ENCODE measurements at places on chromosomes 1 and 21.

GRCh38 chr1:201760516-201760915, 68.4 kb upstream of the IPO9 start:
- DNase-seq: no peak

GRCh38 chr1:61388566-61388965, 306.2 kb downstream of the NFIA start:
- DNase-seq: no peak

- no peak for DNase-seq
Measured at GRCh38 chr21:30391492-30392025, 4.3 kb upstream of the KRTAP13-1 start.

GRCh38 chr1:241934866-241935265, 22.7 kb upstream of the BECN2 start:
- DNase-seq: no peak

DNA sequence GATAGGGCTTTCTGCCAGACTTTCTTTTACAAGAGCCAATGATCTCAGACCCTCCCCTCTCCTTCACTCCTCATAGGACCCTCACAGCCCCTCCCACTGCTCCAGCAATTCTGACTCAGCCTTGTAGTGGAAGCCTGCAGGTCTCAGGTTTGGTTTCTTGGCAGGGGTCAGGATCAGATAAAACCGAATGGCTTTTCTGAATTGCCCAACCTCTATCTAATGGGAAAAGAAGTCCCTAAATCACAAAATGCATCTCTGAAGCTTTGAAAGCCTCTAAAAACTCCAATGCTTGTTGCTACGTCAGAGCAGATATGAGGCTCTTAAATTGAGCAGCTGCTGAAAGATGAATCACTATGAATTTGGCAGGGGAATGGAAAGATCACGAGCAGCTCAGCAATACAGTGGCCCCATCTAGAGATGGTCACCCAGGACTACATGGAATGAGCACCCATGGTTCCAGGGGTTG, 74.5 kb downstream of the NID1 start:
- DNase-seq: no peak

DNA sequence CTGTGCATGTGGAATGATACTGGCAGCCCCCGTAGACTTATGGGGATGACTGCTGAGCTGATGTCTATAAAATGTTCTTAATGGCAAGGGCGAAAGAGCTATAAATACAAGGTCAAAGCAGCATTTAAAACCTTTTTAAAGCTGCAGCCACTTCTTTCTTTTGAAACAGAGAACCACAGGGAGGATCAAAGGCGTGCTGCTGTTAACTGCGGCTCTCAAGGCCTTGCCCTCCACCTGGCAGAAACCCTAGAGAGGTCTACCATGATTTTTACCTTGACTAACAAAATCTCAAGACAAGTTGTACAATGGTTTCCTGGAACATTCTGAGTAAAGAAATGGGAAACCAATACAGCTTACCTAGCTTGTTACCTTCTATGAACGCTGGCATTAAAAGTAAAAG, 89.7 kb downstream of the SLC45A1 start:
- DNase-seq: no peak

GRCh38 chr1:223726380-223727001, 14.2 kb downstream of the CAPN2 start:
- DNase-seq: peak; percentile 89

- no peak for DNase-seq
Measured at GRCh38 chr1:242770366-242770765, 245.9 kb upstream of the PLD5 start.

GRCh38 chr1:219413536-219413935, 199.4 kb downstream of the ZC3H11B start:
- DNase-seq: no peak

DNA sequence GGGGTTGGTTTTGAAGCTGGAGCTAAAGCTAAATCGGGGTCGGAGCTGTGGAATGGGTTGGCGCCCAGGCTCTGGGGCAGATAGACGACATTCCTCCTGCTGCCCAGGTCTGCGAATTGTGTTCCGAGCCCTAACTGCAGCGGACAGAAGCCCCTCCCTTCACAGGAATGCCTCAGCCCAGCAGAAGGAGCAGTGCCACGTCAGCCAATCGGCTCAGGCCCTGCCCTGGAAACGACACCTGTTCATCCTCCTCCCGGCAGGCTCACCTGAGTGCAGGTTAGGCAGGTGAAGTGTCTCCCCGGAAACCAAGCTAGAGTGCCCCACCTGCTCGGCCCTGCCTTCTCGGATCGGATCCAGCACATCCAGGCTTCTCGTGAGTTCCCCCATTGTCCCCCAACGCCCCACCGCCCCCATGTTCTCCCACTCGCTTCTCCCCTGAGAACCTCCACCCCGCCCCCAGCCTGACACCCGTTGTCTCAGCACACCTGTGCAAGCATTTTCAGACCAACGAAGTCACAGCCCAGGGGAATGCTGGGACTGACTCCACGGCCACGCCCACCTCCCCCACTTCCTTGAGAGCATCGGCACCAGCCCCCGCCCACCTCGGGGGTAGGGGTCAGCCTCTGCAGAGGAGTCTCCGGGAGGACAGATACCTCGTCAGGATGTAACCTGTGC, 775 bp downstream of the TMEM125 start:
- no peak for DNase-seq

- DNase-seq: no peak
Measured at GRCh38 chr1:79875187-79875586, 868.7 kb upstream of the ADGRL4 start.

DNA sequence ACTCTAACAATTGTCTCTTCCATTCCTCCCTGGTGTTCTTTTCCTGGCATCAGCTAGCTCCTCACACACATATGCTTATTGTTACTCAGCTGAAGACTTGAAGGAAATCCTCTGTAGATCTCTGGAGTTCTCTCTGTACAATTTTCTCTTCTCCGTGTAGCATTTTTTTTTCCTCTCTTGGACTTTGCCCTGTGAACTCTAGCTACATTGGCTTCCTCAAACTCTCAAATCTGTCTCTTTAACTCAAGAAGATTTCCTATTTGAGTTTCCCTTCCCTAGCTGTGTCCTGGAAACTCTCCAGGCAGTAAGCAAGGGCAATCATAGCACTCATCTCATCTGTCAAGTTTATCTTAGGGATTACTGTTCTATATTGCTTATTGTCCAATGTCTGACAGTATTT, 4.3 kb upstream of the MIA3 start:
- no peak for DNase-seq

- DNase-seq: peak; percentile 53
Measured at GRCh38 chr1:228062085-228062791, 20.3 kb upstream of the ARF1 start.

DNA sequence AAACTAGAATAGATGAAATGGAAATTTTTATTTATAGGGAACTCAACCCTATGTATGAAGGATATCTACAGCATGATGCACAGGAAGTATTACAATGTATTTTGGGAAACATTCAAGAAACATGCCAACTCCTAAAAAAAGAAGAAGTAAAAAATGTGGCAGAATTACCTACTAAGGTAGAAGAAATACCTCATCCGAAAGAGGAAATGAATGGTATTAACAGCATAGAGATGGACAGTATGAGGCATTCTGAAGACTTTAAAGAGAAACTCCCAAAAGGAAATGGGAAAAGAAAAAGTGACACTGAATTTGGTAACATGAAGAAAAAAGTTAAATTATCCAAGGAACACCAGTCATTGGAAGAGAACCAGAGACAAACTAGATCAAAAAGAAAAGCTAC, 7.9 kb downstream of the USP1 start:
- DNase-seq: no peak

- peak; percentile 51 for DNase-seq
Measured at GRCh38 chr1:89483010-89483756, 41.4 kb upstream of the LRRC8B start.

- no peak for DNase-seq
Measured at GRCh38 chr21:36854391-36854790, 112.1 kb downstream of the HLCS start.

- no peak for DNase-seq
Measured at GRCh38 chr1:39102537-39103327, 76.6 kb downstream of the NDUFS5 start.

DNA sequence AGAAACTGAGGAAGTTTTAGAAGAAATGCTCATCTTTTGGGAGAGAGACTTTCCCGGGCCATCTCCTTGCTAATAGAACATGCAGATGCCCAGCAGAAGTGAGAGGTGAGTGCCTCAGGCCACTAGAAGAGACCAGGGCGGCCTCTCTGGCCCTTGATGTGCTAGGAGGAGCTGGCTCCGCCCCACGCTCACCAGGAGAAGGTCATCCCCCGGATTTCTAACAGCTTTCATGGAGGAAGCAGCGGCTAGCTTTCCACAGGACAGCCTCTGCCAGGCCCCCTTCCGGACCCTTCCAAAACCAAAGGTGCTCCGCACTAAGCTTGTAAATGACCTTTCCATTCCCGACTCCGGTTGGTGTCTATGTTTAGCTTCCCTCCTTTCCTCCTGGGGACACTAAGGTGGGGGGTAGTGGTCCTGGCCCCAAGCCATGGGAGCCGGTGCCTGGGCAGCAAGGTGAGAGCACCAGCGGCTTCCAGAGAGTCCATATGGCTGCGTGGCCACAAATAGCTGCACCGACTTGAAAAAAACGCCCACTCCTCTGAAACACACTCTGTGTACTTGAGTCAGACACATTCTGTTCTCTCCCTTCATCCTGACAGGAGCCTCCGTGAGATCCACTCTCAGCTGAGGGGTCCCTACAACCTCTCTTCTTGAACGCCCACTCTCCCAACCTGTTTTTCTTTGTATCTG, 249.9 kb downstream of the TNR start:
- no peak for DNase-seq

DNA sequence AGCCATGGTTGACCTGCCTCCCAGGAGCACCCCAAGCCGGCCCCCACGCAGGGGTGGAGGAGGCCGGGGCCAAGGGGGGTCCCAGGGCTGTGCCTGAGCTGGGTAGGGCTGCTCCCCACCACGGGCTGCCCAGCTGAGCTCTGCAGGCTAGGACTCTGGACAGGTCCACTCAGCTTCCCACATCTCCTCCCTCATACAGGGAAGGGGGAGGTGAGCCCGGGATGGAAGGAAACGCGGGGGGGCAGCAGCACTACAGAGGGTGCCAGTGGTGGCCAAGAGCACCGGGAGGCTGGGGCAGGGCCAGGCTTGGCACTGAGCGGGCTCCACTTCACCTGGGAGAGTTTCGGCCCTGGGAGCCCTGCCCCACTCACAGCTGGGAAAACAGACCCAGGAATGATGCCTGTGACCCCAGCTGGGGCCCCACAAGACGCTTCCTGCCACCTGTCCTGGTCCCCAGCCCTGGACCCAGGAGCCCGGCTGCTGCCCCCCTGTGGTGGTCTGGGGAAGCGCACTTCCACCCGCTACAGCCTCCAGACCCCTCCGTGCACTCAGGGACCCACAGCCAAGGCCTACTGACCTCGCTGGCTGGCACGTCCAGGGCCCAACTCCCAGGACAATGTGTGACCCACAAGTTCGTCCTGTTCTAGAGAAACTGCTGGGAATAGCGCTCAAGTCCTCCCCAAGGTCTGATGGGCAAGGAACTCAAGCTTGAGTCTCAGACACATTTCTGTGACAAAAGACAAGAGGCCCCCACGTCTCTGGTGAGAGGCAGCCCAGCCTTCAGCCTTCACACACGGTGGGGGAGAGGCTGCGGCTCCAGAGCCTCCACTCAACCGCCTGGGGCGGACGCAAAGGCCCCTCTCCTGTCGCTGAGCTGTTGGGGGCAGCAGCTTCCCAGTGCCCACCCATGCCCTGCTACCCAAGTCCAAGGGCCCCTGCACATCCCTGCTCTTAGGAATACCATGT, 3.0 kb downstream of the AURKAIP1 start:
- DNase-seq: peak; percentile 82

GRCh38 chr1:229759037-229759435, 133.0 kb downstream of the URB2 start:
- no peak for DNase-seq

DNA sequence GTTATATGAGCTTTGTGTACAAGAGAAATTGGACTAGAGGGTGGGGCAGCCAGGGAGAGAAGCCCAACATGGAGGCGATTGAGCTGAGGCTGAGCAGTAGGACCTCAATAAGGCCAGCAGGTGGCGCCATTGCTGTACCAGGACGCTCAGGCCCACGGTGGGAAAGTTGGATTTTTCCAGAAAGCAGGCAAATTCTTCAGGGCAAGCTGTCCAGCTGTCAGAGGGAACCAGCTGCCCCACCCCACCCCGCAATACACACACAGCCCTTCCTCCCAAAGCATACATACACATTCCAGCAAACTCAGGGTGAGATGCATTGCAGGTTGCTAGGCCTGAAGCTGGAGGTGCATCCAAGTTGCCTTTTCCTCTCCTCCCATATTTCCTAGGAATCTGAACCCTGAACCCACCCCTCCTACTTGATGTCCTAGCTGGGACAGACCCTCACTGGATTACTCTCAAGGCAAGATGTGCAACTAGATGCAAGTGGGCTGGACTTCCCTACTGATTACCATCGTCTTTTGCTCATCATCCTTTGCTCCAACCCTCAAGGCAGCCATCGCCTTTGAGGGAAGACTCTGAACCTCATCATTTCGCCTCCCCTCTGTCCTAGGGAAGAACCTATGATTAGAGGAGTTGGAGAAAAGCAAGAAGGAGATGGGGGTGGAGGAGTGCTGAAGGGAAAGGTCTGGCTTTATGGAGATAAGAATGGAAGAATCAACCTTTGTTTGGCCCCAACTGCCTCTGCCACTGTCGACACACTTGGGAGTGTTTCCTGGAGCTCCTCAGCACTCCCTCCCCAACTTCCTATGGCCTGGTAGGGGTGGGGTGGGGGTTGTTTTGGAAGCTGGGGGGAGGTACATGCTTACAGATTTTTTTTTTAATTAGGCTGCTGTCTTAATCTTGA, 25.5 kb downstream of the CD34 start:
- DNase-seq: peak; percentile 92

- DNase-seq: no peak
Measured at GRCh38 chr1:205729945-205730610, 19.9 kb downstream of the NUCKS1 start.

GRCh38 chr1:25642574-25643108, 26.1 kb downstream of the MAN1C1 start:
- DNase-seq: no peak

- no peak for DNase-seq
Measured at GRCh38 chr1:90391126-90391525, 326.0 kb downstream of the BARHL2 start.

DNA sequence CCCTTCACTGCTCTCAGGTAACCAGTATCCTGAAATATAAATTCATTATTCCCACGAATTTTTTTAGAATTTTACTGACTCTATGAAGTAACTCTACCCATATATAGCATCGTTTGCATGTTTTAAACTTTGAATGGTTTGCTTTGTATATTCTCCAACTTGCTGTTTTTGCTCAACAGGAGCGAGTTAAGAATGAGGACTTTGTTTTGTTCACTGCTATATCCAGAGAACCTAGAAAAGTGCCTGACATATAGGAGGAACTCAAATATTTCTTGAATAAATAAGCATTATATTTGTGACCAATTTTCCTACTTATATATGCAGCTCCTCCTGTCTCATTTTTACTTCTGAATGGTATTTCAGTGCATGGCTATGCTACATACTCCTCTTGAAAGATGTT, 43.4 kb downstream of the NUF2 start:
- DNase-seq: no peak

GRCh38 chr1:226510453-226510852, 38.1 kb upstream of the STUM start:
- DNase-seq: no peak

- DNase-seq: no peak
Measured at GRCh38 chr1:111399792-111400610, 27.5 kb downstream of the OVGP1 start.

All from Right ventricle myocardium inferior (tissue), 1 donor.